T-helper 1 cell (primary cell): ENCODE measurements at places on chromosomes 7 and 10.

DNA sequence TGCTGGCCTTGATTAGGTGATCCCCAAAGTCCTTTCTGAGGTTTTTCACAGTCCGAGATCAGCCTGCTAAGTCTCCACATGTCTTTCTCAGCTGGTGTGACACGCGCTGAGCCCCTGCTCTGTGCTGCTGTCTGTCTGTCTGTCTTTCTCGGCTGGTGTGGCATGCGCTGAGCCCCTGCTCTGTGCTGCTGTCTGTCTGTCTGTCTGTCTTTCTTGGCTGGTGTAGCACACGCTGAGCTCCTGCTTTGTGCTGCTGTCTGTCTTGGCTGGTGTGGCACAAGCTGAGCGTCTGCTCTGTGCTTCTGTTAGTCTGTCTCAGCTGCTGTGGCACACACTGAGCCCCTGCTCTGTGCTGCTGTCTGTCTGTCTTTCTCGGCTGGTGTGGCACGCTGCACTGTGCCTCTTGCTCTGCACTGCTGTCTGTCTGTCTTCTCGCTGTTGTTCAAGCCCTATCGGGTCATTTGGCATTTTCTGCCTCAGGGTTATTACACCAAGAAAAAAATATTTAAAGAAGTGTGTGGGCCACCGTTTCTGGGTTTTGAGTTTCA, 217.3 kb upstream of the SHH start:
- DNase-seq = no peak

DNA sequence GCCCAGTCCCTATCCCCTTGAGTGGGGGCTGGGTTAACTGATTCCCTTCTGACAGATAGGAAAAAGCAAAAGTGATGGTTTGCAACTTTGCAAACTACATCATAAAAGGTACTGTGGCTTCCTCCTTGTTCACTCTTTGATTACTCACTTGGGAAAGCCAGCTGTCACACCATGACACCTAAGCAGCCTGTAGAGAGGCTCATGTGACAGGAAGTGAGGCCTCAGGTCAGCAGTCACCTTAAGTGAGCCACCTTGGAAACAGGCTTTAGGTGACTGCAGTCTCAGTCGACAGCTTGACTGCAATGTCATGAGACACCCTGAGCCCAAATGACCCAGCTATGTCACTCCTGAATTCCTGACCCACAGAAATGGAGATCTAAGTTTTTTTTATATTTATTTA, 4.3 kb upstream of the CHCHD2 start:
- no peak for DNase-seq

GRCh38 chr10:60446851-60447250, 57.2 kb upstream of the ANK3 start:
- no peak for DNase-seq

- DNase-seq = no peak
Observed at GRCh38 chr7:137760111-137760510, 86.7 kb downstream of the DGKI start.
